Activated T-helper 2 cell treated with anti-CD3 and anti-CD28 coated beads, Interferon-gamma antibody, Interleukin-2, Interleukin-4, amounts not matched to agents 10 μg/mL and 5 μg/mL and 100 μg/mL, durations not matched to agents 14 hours and 24 hours and 36 hours (primary cell): ENCODE measurements at places on chromosomes 13 and 19. TPM values are rescaled to one million over a fixed set of nuclear protein-coding genes. Genes with fewer than 3 reads are reported as not detected.

DNA sequence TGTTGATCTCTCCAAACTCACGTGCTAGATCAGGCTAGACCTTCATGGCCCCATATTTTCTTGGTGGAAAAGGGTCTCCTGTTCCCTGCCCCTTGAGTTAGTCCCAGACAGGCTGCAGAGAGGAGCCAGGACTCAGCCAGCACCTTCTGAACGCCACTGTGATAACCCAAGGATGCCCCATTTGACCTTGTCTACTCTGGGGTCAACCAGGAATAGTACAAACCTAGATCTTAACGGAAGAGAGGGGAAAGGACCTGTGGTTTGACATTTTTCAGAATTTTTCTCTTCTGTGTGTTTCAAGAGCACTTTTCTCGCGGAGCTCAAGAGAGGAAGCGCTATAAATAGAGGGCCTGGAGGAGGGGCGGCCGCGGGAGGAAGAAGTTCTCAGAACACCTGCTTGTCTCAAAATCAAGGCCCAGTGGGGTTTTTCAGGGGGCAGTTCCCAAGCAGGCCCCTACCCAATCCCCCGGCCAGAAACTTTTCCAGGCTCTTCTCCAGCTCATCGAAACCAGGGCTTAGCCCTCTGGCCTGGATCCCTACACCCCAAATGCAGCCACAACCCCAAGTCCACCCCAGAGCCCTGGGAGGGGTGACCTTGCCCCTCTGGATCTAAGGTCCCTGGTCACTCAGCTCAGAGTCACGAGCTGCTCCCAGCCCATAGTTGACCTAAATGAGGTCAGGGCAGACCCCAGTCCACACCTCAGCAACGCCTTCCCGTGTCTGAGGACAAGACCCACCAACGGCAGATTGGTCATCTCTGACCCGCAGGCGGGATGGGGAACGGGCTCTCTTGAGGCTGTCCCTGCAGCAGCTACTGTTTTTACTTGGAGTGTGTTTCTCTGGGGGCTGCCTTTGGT, 75.6 kb upstream of the TM9SF2 start:
- peak overlapping the region; percentile 94 for H3K27ac ChIP-seq
- DNase-seq, result peak; percentile 41
- peaks cover 56% of the 10 kb centered on the region for H3K4me1 ChIP-seq
- peaks cover 4% of the 10 kb centered on the region for H3K36me3 ChIP-seq

DNA sequence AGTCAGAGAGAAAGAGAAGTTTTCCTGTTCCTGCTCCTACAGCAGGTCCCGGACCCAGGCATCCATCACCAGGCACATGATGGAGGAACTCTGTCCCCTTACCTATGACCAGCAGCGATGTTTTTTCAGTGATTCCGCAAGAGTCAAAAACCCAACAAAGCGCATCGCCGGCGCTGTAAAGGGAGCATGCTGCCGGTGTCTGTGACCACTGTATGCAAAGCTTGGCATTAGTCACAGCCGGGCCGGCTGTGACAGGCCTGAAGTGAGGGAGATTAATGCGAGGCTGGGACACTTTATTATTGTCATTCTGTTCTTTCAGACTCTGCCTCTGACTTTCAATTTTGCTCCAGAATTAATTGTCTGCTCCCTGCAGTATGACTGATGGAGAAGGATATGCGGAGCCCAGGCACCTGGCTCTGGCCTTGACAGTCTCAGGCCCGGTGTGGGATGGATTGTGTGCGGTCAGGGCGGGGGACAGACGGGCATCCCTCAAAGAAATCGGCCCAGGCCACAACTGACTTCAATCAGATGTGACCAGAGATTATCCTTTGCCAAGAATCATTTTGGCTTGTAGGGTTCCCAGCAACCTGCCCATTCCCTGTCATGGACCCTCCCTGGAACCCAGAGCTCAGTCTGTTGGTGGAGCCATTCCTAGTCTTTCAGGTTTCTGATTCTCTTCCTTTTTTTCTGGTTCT, 462.0 kb upstream of the ZNF507 start:
- H3K27me3 ChIP-seq, result no peaks in the 10 kb centered on the region
- H3K4me1 ChIP-seq, result no peaks in the 10 kb centered on the region
- no peaks in the 10 kb centered on the region for H3K36me3 ChIP-seq
- no peak overlapping the region for H3K27ac ChIP-seq
- no peak overlapping the region for H3K4me3 ChIP-seq

DNA sequence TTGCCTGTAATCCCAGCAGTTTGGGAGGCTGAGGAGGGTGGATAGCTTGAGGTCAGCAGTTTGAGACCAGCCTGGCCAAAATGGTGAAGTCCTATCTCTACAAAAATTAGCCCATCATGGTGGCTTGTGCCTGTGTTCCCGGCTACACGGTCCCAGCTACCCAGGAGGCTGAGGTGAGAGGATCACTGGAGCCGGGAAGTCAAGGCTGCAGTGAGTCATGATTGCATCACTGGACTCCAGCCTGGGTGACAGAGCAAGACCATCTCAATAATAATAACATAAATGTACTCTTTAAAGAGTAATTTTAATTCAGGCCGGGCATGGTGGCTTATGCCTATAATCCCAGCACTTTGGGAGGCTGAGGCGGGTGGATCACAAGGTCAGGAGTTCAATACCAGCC, 38.7 kb downstream of the SKA3 start:
- DNase-seq, result no peak
- peaks cover 8% of the 10 kb centered on the region for H3K4me1 ChIP-seq
- H3K36me3 ChIP-seq, result peaks cover 12% of the 10 kb centered on the region
- no peak overlapping the region for H3K4me3 ChIP-seq
- peaks cover 14% of the 10 kb centered on the region for H3K27me3 ChIP-seq
- no peak overlapping the region for H3K27ac ChIP-seq

DNA sequence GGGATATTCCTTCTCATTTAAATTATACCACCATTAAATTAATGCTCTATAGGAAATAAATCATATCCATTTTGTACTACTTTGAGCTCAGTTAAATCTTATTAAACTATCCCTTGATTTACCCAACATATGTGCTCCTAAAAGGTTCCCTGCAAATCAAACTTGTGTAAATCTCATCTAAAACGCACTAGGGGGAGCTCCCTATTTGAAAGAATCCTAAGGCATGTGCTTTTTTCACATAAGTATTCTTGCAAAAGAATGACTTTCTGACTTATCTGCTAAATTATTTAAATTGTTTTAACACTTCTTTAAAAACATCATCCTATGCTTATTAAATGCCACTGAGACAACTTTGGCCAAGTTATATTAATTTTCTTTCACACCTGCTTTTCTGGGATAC, 7.9 kb downstream of the INTS6 start:
- peaks cover 8% of the 10 kb centered on the region for H3K4me1 ChIP-seq
- H3K4me3 ChIP-seq, result no peak overlapping the region
- no peak overlapping the region for H3K27ac ChIP-seq
- H3K36me3 ChIP-seq, result peaks cover 42% of the 10 kb centered on the region
- no peaks in the 10 kb centered on the region for H3K27me3 ChIP-seq

The NUP58 gene
- 129 and 131 TPM in 2 replicates for total RNA-seq

- no peaks in the 10 kb centered on the region for H3K36me3 ChIP-seq
- peaks cover 4% of the 10 kb centered on the region for H3K4me1 ChIP-seq
- no peak for DNase-seq
- H3K27ac ChIP-seq, result no peak within 1 kb of the TSS
- no peak within 1 kb of the TSS for H3K4me3 ChIP-seq
- H3K27me3 ChIP-seq, result peaks cover 36% of the 10 kb centered on the region
Observed at GRCh38 chr13:23433171-23434153, at the start of gene SACS. SACS (minus strand) TSS chr13:23433702; CDS start chr13:23411239, 22,463 bp downstream.

DNA sequence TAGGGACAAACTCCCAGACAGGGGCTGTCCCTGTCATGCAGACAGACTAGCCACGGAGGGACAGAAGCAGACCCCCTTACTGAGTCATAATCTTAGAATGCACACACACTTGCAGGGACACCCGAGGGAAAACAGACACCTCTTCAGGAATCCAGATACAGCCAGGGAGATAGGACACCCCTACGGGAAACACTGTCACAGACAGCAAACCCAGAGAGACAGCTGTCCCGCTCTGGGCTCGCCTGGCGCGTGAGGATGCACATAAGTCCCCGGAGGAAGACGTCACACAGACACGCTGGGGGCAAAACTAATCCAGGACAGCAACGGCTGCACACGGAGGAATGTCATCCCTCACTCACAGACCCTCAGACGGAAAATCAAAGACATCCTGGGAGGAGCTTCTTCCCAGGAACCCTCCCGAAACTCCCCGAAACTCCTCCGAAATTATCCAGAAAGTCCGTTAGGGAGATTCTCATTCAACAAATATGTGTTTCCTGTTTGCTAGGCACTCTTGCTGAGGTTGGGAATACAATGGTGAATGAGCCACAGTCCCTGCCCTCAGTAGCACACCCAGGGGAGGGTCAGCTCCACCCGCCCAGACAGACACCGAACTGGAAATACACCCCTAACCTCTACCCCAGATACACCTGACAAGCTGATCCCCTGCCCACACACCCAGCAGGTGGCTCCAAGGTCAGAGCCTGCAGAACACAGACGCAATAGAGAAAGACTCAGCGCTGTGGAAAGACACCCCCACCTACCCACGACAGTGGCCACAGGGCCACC, 15.2 kb upstream of the TOMM40 start:
- no peak overlapping the region for H3K4me3 ChIP-seq
- no peaks in the 10 kb centered on the region for H3K36me3 ChIP-seq
- no peaks in the 10 kb centered on the region for H3K27me3 ChIP-seq
- DNase-seq, result no peak
- H3K4me1 ChIP-seq, result no peaks in the 10 kb centered on the region

The C19orf33 gene
- total RNA-seq, result 2.0 TPM in 1 of 2 replicates, not detected in the other

- H3K4me3 ChIP-seq, result no peak overlapping the region
- no peaks in the 10 kb centered on the region for H3K36me3 ChIP-seq
- no peak for DNase-seq
- no peaks in the 10 kb centered on the region for H3K4me1 ChIP-seq
- no peak overlapping the region for H3K27ac ChIP-seq
Observed at GRCh38 chr13:110001670-110002275, 215.4 kb upstream of the IRS2 start.

DNA sequence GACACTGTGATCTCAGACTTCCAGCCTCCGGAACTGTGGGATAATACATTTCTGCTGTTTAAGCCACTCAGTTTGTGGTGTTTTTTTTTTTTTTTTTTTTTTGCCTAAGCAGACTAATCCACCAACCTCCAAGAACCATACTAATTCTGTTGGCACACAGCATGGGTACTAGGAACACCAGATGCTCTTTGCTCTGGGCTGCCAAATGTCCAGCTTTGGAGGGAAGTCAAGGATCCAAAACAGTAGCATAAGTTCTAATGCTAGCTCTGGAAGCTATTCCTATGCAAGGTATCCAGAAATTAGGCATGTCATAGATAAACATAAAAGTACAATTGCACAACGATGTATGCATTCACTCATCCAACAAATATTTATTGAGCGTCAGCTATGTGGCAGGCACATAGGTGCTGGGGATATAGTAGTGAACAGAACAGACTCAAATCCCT, 64.5 kb upstream of the WDFY2 start:
- DNase-seq, result no peak
- peaks cover 27% of the 10 kb centered on the region for H3K4me1 ChIP-seq
- no peak overlapping the region for H3K4me3 ChIP-seq
- no peak overlapping the region for H3K27ac ChIP-seq

The HIPK4 gene
- total RNA-seq, result 0.07 TPM in 1 of 2 replicates, not detected in the other

DNA sequence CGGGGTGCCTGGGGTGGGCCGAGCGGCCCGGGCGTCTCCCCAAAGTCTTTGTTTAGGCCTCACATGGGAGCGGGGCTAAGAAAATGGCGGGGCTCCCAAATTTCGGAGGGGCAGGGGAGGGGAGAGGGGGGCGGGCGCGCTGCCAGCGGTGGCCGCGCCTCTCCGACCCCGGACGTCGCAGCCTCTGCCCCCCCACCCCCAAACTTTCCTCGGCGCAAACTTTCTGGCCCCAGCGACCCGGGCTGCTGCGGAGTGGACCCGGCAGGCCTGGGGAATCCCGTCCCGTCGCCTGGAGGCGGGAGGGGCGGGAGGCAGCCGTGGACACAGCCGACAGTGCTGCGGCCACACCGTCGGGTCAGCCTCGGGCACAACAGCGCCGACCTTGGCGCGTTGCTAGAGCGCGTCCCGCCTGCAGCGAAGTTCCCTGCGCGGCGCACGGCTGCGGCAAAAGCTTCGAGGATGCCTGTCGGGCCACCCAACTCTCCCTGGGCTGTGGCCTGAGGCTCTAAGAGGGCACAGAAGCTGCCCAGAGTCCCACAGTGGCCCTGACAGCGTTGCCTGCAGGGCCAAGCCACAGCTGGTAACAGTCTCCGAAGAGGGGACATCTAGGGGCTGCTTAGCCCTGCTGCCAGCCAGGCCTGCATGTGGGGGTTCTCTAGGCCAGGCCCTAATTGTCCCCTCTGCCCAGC, 1.3 kb downstream of the NFIX start:
- H3K27me3 ChIP-seq, result peaks cover 34% of the 10 kb centered on the region
- H3K27ac ChIP-seq, result no peak overlapping the region
- H3K4me3 ChIP-seq, result peak overlapping the region; percentile 47
- no peak for DNase-seq
- no peaks in the 10 kb centered on the region for H3K36me3 ChIP-seq

DNA sequence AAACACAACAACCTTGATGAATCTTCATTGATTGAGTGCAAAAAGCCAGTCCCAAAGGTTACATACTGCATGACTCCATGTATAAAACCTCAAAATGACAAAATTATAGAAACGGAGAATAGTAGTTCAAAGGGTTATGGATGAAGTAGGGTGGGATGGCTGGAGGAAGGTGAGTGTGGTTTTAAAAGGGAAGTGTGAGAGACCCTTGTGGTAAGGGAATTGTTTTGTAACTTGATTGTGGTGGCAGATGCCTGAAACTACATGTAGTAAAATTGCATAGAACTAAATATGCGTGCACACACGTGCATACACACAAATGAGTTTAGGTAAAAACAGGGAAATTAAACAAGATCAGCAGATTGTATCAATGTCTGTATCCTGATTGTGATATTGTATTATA, 340.7 kb downstream of the MTUS2 start:
- H3K4me3 ChIP-seq, result no peak overlapping the region
- no peaks in the 10 kb centered on the region for H3K36me3 ChIP-seq
- no peak for DNase-seq
- no peaks in the 10 kb centered on the region for H3K27me3 ChIP-seq
- H3K27ac ChIP-seq, result no peak overlapping the region
- H3K4me1 ChIP-seq, result no peaks in the 10 kb centered on the region

The COL4A2 gene
- not detected in 2 replicates for total RNA-seq

DNA sequence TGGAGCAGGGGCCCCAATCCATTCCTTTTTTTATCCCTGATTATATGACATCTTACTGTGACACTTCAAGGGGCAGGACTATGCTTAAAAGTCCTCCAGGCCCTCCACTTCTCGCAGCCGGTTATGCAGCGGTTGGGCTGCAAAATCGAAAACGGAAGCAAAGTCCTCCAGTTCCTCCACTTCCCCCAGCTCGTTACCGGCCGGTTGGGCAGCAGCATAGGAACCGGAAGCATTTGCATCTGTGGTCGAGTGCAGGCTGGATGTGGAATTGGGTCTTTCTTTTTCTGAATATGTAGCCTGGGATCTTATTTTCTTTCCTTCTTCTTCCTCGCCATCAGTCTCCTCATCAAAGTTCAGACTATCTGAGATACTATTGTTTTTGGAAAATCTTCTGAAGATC, 46.1 kb downstream of the OXGR1 start:
- no peaks in the 10 kb centered on the region for H3K36me3 ChIP-seq
- H3K4me3 ChIP-seq, result no peak overlapping the region
- no peak overlapping the region for H3K27ac ChIP-seq
- no peaks in the 10 kb centered on the region for H3K4me1 ChIP-seq
- no peaks in the 10 kb centered on the region for H3K27me3 ChIP-seq

GRCh38 chr13:95652821-95653220, 8.3 kb upstream of the DZIP1 start:
- H3K27ac ChIP-seq, result no peak overlapping the region
- H3K36me3 ChIP-seq, result no peaks in the 10 kb centered on the region
- DNase-seq, result no peak
- no peak overlapping the region for H3K4me3 ChIP-seq

GRCh38 chr19:1284293-1284978, 1.2 kb upstream of the EFNA2 start:
- H3K36me3 ChIP-seq, result peaks cover 11% of the 10 kb centered on the region
- H3K4me1 ChIP-seq, result peaks cover 6% of the 10 kb centered on the region
- peak overlapping the region; percentile 22 for H3K4me3 ChIP-seq
- H3K27me3 ChIP-seq, result peaks cover 22% of the 10 kb centered on the region
